Right renal pelvis (tissue), 4 donors: ENCODE measurements at places on chromosomes 2 and 18.

DNA sequence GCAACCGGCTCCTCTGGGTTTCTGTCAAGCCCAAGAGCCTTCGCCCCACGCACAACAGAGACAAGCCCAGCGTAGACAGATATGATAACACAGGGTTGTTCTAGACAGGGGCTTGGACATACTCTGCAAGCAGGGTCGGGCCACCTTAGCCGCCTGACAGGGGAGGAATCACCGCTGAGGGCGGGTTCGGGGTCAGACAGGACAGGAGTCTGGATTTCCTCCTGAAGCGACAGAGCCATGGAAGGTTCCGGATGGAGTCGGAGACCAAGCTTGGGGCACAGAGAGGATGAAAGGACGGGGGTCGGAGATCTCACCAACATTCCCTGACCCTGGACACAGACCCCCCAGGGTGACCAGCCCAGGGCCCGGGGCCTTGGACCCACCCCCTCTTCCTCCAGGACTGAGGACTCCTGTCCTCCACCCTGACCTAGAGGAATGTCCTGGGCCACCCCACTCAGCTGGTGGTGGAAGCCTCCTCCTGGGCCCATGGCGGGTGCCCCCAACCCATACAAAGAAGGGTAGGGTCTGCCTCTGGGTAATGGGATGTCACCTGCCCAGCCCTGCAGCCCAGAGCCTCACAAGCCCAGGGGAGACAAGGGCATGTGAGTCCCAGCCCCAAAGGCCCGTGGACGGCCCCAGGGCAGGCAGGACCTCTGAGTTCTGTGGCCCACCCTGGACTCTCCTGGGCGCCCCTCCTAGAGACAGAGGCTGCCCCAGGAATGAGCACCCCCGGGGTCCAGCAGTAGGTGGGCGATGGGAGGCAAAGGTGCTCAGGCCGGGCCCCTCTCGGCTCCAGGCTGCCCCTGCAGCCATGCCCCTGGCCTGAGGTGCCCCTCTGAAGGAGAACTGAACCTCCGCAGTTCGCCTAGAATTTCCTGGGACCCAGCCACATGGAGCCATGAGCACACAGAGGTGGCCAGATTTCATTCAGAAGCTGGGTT lies 44.1 kb upstream of the GPC1 start:
- DNase-seq, result no peak

- DNase-seq, result no peak
Observed at GRCh38 chr18:10926621-10927161, 222.7 kb downstream of the PIEZO2 start.

GRCh38 chr2:172677363-172677762 lies 58.3 kb upstream of the RAPGEF4 start:
- DNase-seq, result no peak

DNA sequence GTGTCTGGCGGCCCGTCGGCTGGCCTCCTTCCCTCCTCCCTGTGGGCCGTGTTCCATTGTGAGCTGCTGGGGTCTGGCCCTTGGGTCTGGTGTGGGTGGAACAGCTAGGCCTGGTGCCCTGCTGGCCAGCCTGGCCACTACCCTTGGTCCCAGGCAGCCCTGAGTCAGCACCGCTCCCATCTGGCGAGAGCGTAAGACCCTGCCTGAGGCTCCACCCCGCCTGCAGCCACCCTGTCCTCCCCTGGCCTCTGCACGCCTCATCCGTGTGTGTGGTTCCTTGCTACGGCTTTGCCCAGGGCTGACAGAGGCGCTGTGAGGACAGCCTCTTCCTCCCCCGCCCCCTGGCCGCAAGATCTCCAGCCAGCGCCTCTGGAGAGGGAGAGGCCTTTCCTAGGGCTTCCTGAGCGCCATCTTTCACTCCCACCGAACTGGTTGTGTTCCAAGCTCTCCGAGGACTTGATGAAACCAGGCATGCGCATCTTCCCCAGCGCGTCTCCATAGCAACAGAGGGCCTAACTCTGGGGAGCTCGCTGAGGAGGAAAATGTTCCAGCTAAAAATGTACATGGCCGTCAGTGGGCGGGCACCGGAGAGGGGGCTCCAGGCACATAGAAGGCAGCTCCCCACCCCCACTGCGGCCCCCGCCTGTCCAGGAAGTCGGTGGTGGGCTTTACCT lies 83.0 kb downstream of the STPG4 start:
- DNase-seq, result peak; percentile 49

- DNase-seq, result no peak
Observed at GRCh38 chr2:240848900-240849680, 19.5 kb upstream of the AGXT start.

DNA sequence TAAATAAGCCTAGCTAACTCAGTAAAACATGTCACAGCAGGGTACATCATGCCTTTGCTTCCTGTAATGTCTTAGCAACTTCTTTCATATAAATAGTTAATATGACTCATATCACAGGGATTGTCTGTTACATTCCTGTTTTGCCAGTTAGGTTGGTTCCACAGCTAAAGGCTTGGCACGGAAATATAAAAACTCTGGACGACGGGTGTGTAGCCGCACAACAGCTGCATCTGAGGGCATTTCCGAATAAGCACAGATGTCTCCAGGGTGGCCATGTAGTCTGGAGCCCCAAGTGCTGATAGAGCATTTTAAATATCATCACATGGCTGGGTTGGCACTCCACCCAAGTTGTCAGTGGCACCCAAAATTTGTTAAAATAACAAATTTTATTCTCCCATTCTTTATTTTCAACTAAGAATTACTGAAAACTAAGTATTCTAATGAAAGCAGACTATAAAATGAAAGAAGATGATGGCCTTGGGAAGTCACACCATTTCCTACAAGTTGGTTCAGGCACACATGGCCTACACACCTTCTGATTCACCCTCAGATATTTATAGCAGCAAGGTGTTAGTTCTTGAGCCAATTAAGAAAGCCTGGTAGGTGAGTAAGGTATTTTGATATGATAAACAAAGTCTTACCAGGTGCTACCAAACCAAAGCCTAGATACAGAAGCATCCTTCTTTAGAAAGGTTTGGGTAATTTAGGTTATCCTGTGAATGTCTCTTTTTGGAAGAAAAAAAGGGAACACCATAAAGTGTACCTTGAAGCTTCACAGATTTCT lies 61.8 kb upstream of the STK17B start:
- no peak for DNase-seq

GRCh38 chr2:219497495-219498279 lies 1.0 kb upstream of the GMPPA start:
- no peak for DNase-seq

GRCh38 chr2:69561101-69561500 lies 82.4 kb downstream of the AAK1 start:
- DNase-seq, result no peak

DNA sequence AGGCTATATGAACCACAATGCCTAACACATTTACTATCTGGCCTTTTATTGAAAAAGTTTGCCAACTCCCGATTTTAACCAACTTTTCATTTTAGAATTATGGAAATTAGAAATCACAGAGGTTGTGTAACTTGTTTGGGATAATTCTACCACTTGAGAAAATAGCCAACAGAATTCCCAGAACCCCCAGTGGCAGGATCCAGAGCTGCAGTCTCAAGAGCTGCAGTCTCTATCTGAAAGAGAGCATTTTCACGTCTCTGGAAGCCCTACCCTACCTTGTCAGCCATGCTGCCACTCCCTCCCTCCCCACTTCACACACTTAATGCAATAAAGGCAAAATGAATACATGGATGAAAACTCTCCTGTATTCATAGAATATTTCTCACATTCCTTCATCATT lies 23.4 kb upstream of the TSPYL6 start:
- DNase-seq, result no peak

- no peak for DNase-seq
Observed at GRCh38 chr2:235630718-235631296, 137.0 kb downstream of the AGAP1 start.

- DNase-seq, result no peak
Observed at GRCh38 chr2:219002395-219003266, 9.4 kb upstream of the CRYBA2 start.

GRCh38 chr18:6842081-6842480 lies 112.6 kb downstream of the ARHGAP28 start:
- no peak for DNase-seq

- no peak for DNase-seq
Observed at GRCh38 chr18:1993866-1994265, 577.4 kb downstream of the METTL4 start.

DNA sequence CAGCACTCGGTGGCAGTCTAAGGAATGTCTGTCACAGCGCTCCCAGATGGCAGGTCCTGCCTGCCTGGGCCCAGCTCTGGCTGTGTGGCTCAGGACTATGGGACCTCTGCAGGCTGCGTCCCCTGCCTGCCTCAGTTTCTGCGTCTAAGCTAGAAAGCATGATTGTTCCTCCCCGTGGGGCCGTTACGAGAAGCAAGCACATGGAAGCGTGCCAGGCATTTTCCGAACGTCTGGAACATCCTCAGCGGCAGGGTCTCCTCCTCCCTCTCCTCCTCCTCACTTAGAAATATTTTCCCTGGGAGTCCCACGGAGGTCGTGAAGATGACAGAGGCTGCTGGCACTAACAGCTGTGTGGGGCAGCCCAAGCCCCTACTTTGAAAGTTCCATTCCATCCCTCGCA lies 43.3 kb downstream of the LRRFIP1 start:
- DNase-seq, result no peak

- no peak for DNase-seq
Observed at GRCh38 chr2:88188748-88189147, 18.6 kb downstream of the THNSL2 start.

DNA sequence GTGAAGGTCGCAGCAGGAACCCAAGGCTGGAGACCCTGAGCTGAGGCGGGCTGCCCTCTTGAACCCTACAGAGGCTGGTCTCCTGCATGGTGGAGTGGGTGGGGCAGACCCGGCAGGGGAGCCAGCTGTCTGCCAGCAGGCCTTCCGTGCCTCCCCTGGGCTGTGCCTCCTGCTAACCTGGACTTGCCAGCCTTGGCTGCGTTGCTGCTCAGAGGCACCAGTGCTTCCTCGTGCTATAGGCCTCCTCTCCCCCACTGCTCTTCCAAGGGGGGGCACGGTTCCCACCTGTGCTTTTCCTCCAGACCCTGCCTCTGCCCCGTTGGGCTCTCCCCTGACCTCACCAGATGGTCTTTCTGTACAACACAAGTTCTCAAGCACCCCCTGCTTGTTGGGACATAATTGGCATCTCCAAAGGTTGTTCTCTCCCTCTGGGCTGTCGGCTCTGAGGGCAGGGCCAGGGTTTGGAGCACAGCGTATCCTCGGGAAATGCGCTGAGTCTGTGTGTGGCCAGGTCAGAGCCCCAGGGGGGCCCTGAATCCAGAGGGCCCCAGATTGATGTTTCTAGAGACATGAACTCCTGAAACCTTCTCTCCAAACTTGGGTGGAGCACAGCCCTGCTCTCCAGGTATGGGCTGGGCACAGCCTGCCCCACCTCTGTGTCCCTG lies 6.7 kb downstream of the ARHGEF4 start:
- no peak for DNase-seq

- DNase-seq, result no peak
Observed at GRCh38 chr18:9177031-9177430, 40.5 kb downstream of the ANKRD12 start.

DNA sequence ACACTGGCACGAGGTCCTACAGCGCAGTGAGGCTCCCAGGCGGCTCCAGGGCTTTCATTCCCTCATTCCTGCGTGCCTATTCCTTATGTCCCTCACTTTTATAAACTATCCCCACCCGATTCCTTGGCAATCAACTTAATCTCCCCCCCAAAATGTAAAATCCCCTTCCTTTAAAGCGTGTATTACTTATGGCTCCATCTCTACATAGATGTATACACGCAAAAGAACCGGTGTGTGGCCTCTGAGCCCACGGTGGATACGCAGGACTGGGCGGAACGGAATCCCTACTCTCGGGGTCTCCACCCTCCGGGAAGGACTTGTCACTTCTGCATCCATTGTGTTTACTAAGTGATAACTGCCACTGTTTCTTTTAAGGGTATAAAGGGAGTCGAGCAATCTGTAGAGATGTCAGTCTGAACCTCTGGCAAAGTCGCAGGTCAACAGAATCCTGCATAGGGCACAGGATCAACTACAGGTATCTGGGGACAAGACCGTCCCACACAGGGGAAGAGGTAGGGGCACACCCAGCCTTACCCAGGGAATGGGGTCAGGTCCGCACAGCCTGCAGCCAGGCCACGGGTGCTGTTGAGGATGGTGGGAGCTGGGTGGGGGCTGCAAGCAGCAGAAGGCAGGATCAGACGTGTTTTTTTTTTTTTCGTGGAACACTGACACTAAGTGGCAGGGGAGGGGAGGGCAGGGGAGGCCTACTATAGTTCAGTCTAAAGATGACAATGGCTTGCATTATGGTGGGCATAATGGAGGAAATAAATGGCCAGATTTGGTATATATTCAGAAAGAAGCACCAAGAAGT lies 42.1 kb downstream of the HDLBP start:
- DNase-seq, result no peak
